ENCODE measurements at places on chromosomes 7 and 10.

- no peak for DNase-seq
Observed at GRCh38 chr7:2279896-2280295, 34.3 kb downstream of the SNX8 start.

DNA sequence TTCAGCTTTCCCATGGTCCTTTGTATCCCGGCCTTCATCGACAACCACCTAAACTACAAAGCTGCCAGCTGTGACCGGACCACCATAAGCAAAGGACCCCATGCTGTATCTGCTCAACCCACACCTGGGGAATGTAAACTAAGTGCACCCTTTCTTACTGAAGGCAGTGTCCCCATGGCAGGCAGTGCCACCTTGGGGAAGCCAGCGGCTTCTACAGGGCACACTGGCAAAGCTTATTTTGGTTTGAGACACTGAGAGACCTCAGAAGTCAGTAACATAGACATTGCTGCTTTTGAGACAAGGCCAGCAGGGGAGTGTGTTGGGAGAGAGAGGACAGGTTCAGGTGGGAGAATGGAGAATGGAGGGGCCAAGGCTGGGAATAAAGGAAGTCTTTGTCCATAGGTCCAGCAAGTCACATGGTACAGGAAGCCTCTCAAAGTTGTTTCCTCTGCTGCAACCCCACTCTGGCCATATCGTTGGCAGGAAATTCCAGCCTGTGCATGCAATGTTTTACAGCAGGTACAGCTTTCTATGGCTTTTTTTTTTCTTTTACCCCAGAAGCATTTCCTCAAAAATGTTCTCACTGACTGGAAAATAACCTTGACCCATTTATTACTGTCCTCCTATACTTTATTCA, 85.9 kb upstream of the NPVF start:
- DNase-seq, result no peak

DNA sequence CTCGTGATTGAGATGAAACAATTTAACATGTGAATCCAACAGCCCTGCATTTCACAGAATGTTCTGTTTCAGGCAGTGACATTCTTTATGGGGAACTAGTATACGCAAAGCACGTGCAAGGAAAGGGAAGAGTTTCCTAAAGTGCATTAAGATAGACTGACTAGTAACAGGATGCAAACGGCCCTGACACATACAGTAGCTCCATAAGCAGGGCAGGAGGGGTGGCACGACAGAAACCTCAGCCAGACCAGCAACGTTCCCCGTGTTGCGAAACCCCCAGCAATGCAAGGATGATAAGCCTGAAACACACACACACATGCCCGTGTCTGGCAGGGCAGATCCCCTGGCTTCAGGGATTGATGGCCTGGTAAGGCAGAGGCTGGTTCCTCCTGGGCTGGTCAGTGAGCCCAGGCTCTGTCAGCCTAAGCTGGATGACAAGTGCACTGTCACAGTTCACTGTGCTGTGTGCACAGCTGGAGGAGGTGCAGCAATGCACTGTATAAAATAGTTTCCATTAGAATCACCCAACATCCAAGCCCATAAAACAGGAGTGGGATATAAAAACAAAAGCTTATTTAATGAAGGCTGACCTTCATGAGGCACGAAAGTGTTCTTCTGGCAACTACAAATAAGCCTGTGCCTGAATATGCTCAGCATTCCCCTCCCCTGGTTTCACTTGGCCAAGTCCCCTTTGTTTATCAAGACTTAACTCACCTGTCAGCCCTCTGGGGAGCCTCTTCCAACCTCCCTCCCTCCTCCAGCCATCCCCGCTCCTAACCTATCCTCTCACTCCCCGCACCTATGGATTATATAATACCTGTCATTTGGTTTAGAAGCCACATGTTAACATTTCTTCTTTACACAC, 88.8 kb downstream of the GSAP start:
- DNase-seq, result no peak

DNA sequence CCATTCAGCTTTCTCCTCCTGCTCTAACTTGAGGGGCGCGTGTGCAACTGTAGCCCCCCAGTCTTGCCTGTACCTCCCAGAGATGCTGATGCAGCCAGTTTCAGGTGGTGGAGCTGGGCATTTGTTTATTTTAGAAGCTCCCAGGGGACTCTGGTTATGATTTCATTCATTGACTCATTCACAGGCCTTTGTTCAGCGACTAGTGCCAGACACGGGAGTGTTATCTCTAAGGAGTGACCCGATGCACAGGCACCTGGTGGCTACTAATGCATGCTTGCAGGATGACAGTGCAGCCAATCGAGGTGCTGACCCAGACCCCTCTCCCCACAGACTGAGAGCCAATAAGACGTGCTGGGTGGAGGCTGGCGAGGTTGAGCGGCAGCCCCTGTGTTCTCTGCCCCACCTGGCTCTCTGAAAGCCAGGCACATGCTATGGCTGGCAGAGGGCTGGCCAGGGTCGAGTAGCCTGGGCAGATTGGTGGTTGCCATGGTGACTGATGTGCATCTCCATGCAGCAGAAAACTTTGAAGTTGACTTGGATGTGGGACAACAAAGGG, 19.7 kb upstream of the SLC18A2 start:
- DNase-seq, result no peak
